Skin of body (tissue), 3 donors: ENCODE measurements at places on chromosomes 4 and X. TPM values are rescaled to one million over a fixed set of nuclear protein-coding genes. Genes with fewer than 3 reads are reported as not detected.

SPATA4 gene
- total RNA-seq: 0.10 TPM

RNF212 gene
- total RNA-seq: 3.4 TPM

RIPPLY1 gene
- not detected for total RNA-seq

SHROOM3 gene
- total RNA-seq: 8.0 TPM

XK gene
- total RNA-seq: 5.9 TPM

ASB12 gene
- total RNA-seq: 2.6 TPM

REPS2 gene
- 6.9 TPM for total RNA-seq

USP51 gene
- 3.1 TPM for total RNA-seq

DUSP9 gene
- 0.10 TPM for total RNA-seq

GAGE12J gene
- total RNA-seq: not detected

GRCh38 chr4:104015680-104016079 lies 295.9 kb upstream of the TACR3 start:
- DNase-seq: no peak

GRCh38 chr4:163121689-163122088 lies 45.0 kb downstream of the NAF1 start:
- DNase-seq: no peak

DNA sequence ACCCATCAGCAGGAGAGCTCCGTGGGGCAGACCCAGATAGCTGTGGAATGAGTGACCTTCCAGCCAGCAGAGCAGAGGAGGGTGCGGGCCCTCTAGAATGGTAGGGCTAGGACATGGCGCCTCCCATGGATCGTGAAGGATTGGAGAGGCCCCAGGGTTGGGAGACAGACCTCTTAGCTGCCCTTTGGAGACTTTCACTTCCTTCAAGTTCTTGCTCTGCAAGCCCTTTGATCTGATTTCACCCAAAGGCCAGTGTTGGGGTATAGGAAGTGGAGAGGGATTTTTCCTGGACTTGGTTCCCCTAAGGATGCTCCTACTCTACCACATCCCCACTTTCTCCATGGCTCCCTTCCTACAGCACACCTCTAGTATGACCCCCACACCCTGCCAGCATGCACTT lies 3.0 kb downstream of the SASH3 start:
- no peak for DNase-seq

DNA sequence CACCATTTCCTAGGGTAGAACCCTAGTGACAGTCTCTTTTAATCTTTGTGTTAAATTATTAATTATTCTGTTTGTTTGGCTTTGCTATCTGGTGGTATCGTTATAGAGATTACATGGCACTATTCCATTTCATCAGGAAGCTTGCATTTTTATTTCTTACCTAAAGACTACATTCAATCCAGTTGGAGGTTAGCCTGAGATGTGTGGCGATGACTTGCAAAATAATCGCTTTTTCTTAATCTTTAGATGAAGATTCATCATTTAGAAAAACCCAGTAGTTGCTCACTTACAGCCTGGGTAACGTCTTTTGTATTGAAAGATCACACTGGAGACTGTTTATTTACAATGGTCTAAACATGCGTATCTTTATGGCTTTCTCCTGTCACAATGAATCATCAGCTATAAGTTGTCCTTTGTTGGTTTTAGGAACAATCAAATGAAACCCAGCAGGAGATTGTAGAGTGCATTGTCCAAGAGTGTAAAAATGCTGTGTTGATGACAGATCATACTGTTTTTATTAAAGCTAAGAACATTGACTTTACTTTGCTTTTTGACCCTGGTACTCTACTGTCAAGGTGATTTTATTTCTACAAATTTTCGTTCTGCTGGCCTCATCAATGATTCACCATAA lies 281.7 kb upstream of the PITX2 start:
- DNase-seq: no peak

DNA sequence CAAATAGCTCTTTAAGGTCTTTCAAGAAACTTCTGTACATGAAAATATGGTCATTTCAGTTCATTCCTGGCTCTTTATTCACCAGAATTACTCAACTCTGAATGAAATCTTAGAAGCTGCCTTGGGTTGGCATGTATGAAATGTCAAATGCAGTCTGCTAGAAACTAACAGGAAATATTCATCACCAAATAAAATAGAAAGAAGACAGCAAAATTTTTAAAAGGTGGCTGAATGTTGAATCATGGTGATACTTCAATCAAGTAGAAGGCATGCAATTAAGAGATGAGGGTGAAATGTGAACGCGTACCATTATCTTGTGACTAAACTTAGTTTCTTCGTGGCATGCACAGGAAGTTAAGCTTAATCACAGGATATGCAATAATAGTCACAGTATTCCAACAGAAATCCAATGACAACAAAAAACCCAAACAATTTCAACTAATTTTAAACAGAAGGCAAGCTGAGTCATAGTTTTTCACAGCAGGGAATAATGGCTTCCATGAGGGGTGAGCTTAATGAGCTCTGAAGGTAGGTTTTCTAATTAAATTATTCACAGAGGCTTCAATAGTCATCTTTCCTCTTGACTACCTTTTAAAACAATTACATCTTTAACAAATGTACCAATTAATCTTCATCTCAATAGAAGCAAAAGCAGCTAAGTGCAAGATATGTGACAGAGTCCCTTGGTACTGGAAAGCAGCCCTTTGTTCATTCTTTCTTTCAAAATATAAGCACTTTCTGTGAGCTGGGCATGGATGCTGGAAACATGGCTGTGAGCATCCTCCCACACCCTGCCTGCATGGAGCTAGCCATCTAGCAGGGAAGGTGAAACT lies 44.5 kb downstream of the SCFD2 start:
- DNase-seq: peak; percentile 53

- peak; percentile 39 for DNase-seq
These were observed 40.5 kb upstream of the BMP3 start for GRCh38 chr4:80989921-80990544.

DNA sequence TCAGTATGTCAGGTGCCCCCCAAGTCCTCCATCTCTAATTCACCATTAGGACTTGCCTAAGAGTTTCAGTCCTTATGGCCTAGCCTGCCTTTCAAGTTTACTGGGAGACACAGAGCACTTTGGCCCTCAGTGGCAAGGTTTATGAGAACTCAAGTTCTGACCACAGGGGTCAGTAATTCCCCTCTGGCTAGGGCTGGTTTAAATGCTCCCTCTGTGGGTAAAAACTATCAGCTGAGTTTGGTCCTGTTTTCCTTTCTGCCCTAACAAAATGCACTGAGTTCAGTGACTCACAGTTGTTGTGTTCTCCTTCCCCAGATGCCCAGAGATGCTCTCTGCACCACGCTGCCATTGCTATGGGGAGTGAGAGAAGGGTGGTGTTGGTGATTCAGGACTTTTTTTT lies 163.2 kb downstream of the RELL1 start:
- no peak for DNase-seq

DNA sequence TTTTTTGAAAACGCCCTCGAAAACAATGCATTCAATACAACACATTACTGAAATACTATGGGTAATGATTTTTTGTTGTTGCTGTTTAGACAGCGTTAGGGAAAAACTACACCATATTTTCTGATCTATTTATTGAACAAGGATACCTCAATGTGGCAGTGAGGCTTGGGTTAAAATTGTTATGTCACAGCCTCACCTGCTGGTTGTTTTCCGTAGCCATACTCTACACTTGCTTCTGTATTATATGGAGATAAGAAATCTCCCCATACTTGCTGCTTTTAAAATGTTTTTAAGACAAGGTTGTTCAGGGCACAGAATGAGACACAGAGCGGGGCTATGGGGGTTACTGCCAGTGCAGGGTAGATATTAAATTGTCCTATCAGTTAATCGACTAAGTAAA lies 221.6 kb upstream of the FTHL17 start:
- no peak for DNase-seq

DNA sequence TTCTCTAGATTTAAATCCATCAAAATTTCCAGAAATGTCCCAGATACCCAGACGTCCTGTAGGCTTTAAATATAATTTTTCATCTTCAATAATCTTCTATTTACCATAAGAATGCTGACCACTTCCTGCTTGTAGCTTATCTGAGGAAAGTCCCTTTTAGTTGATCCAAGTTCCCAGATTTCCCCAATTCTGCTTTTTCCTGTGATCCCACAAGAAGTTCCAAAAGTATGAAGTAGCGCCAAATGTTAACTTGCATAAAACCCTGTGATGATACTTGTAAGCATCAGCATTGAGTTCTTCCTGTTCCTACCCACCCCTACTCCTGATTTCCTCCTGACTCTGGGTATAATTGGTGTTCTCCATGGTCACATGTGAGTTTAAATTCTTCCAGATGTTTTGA lies 10.6 kb upstream of the TLR8 start:
- DNase-seq: no peak

DNA sequence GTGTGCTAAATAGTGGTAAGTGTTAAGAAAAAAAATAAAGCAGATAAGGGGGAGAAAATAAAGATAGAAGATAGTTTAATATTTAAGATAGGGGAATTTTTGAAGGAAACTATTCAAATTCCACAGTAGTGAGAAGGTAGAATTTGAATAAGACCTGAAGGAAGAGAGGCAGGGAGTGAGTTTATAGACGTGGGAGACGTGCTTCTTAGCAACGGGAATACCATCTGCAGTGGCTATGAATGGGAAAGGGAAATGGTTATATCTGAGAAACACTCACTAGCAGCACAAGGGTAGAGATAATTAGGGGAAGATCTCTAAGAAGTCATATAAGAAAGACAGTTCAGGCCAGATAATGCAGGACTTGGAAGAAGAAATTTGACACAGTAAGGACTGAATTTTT lies 854.5 kb upstream of the EPHA5 start:
- DNase-seq: no peak

DNA sequence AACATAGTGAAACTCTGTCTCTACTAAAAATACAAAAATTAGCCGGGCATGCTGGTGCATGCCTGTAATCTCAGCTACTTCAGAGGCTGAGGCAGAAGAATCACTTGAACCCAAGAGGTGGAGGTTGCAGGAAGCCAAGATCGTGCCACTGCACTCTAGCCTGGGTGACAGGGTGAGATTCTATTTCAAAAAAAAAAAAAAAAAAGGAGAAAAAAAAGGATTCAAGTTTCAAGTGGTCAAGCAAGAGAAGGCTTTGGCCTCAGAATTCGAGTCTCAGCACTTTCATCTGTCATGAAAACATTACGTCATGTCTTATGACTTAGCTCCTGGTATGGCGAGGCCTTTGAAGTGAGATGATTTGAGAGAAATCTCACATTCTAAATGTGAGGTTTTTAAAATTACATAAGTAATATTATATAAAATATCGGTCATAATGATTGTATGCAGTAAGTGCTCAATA lies 21.2 kb upstream of the DHRSX start:
- DNase-seq: no peak

DNA sequence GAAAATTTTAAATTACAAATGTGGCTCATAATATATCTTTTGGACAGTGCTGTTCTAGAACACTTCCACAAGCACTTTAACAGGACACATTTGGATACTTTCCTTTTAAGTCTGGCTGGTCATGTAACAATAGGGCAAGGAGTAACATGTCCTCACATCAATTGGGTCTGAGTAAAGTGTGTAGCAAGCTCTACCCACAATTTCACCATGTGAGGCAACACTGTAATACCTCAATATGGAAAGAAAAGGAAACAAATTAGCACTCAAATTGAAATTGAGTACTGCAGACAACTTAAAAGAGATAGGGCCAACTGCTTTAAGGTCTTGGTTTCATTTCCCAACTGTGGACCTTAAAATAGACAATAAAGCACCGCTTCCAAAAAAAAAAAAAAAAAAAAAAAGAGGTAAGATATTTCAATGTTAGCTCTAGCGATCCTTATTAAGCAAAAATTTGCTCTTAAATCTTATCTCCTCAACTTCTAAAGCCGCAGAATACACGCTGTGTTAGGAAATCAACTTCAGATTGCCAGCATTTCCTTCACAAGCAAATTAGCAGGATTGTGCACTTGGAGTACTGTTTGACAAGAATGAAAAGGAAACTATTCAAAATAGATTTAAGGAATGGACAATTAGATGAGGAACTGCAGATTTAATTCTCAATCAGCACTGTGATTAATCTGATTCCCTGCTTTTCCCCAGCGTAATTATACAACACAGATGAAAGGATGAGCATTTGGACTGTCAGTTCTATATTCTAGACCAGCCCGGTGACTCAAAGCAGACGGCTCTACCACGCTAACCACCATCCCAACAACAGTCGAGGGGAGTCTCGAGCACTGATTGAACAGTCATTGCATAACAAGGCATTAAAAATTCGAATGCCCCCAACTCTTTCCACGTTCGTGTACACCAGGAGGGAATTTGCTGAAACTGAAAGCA lies 1.6 kb downstream of the CASK start:
- DNase-seq: peak; percentile 13

DNA sequence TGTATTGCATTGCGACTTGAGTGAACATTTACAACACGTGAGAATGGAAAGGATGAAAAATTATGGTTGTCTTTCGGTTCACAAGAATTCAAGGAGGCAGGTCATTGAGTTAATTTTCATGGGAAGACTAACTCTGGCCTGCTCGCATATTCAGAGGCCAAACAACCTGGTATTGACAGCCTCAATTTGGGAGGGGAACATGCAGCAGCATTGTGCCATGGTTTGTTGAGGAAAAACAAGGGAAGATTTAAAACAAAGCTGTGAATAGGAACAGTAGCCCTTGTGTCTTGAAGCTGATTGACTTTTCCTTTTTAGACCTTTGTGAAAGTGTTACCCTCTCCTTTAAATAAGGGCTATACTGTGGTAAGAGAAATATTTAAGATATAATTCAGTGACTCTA lies 31.9 kb downstream of the FAT4 start:
- no peak for DNase-seq

- DNase-seq: no peak
These were observed 342.7 kb upstream of the PABPC4L start for GRCh38 chr4:134544303-134544770.

DNA sequence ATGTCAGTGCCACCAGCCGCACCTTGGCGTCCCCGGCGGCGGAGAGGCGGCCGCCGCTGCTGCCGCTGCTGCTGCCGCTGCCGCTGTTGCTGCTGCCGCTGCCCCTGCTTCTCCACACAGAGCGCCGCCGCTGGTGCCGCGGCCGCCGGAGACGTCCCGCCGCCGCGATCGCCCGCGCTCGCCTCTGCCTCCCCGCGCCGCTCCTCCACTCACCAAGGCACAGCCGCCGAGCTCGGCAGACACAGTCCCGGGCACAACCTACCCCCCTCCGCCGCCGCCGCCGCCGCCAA lies at the start of gene PPP3CA:
TSS of gene PPP3CA (minus strand) at position 260 of the 290 bp plus-strand sequence.
- no peak for DNase-seq

DNA sequence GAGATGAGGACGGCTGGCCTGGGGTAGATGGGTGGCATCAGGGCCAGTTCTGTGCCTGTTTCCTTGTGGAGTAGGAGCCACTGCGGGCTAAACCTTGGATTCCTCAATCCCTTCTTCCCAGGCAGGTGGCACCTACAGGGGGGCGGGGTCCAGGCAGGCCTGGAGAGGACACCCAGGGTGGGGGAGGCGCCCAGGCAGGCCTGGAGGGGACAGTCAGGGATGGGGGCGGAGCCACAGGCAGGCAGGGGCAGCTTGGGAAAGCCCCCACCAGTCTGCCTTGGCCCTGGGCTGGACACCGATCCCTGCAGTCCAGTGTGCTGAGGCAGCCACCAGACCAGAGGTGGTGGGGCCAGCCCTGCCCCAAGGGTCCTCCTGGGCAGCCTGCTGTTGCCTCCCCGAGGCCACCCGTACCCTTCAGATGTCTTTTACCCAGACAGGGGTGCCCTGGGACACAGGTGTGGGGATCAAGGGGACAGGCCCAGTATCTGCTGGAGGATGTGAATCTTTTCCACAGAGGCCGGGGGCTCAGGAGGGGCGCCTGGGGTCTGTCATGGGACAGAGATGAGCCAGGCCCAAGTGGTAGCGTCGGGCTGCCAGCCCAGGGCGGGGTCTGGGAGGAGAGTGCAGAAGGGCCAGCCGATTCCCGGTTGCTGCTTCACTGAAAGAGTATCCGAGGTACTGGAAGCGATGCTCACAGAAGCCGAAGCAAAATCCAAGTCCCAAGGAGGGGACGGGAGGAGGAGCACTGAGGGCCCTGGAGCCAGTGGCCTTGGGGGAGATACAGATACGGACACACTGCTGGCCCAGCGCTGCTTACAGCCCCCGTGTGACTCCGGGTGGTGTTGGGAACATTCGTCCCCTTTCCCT lies 34.5 kb downstream of the LRPAP1 start:
- no peak for DNase-seq
